ENCODE measurements at places on chromosomes 16 and 17. TPM values are rescaled to one million over a fixed set of nuclear protein-coding genes. Genes with fewer than 3 reads are reported as not detected.
A peak's percentile ranks its signal among the peaks of the same experiment; 100 is the strongest.

- DNase-seq = no peak
These were observed 3.9 kb upstream of the GNG13 start for GRCh38 chr16:804193-805048.

DNA sequence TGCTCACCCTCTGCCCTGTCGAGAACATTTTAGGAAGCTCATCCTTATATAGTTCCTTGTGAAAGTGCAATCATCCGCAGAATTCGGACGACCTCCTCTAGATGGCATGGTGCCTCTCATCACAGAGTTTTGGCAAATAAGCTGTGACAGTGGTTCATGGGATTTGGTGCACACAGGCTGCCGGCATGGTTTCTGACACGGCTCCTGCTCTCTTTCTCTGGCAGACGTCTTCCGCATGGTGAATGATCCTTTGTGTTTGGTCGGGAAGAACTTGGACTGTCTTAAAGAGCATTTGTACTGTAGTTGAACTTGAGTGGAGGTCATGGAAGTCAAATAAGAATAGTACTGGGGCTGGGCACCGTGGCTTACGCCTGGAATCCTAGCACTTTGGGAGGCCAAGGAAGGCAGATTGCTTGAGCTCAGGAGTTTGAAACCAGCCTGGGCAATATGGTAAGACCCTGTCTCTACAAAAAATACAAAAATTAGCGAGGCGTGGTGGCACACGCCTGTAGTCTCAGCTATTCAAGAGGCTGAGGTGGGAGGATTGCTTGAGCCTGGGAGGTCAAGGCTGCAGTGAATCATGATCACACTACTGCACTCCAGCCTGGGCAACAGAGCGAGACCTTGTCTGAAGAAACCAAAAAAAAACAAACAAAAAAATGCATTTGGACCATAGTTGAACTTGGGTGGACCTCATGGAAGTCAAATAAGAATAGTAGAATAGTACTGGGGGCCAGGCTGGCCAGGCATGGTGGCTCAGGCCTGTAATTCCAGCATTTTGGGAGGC is 34.7 kb upstream of the NAT9 start:
- no peak for DNase-seq

DNA sequence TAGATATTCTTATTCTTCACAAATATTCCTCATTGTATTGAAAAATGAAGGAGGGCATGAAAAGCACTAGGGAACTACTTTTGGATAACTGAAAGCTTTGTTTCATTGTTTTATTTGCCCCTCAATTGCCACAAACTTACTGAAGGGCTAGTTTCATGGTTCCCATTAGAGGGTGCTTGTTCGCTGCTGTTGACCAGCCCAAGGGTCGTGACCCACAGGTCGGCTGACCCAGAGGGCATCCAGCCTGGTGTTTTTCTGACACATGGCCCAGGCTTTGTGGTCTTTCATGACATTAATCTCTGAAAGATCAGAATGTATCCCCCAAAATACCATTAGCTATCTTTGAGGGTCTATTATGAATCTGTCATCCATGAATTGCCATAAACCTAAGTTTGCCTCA is 30.0 kb downstream of the DGKE start:
- DNase-seq = no peak

VASN gene
- 6.4 TPM for total RNA-seq

CCL16 gene
- not detected for total RNA-seq

CACNG5 gene
- not detected for total RNA-seq

GRCh38 chr17:67481808-67482207 is 104.7 kb downstream of the PITPNC1 start:
- DNase-seq = no peak

GRCh38 chr16:54375071-54375470 is 88.5 kb upstream of the IRX3 start:
- no peak for DNase-seq

RAP1GAP2 gene
- total RNA-seq = 57.2 TPM

GRCh38 chr17:74431568-74432423 is at the start of gene GPRC5C:
Gene GPRC5C (plus strand): TSS chr17:74432088. CDS start chr17:74439777, 7,689 bp downstream.
- peak; percentile 80 for DNase-seq

GRCh38 chr16:67430977-67431774 is at the start of gene HSD11B2:
Gene HSD11B2 (plus strand): TSS chr16:67431121. CDS start chr16:67431249, 128 bp downstream.
- DNase-seq = peak; percentile 79

DNA sequence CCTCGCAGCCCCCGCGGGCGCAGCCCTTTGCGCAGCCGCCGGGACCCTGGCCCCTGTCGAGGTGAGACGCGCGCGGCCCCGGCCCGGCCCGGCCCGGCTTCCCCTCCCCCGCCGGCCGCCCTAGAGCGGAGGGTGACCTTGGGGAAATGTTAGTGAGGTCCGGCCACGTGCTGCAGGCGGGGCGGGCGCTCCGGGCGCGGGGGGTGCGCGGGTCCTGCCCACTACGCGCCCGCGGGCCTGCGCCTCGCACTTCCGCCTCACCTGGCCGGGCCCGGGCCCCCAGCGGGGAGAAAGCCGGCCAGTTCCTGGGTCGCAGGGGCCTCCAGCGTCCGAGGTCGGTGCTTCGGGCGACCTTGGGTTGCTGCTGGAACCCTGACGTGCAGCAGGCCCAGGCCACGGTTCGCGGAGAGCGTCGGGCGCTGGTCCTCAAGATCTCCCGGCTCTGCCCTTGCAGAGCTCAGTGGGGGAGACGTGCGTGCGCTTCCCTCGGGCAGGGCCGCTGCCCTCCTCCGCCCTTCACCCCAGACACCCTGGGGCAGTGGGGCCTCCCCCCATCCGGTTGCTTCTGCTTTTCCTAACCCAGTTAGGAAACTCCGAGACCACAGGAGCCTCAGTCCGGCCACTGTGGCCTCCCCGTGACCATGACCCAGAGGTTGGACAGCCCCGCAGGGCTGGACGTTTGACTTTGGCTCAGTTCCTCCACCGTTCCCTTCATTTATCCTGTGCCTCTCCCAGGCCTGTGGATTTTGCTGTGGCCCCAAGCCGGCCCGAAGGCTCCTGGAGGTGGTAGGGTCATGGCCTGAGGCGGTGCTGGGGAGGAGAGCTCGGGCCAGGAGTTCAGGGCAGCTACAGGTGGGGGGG is 791 bp downstream of the MCRIP2 start:
- no peak for DNase-seq

DNA sequence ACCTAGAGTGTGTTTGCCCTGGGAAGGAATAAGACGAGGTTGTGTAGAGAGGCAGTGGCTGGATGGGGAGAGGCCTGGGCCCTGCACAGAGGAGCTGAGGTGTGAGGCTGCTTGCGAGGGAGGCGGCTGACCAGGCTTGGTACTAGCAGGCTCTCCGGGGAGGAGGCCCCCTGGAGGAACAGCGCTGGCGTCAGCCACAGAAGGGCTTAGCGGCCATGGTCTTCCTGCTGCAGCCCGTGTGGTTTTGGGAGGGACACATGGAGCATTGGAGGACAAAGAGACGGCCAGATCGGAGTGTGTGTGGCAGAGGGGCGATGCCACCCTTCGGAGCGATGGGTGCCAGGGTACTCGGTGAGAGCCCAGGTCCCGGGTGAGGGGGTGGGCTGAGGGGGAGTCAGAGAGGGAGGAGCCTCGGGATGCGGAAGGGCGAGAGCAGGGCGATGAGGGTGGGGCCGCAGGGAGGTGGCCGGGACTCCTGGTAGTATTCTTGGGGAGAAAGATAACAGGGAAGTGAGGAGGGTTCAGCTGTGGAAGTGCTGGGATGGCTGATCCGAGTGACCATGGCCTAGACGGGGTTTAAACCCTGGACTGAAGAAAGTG is 8.3 kb downstream of the BANP start:
- DNase-seq = no peak

CDH5 gene
- total RNA-seq = 58.4 TPM

DNA sequence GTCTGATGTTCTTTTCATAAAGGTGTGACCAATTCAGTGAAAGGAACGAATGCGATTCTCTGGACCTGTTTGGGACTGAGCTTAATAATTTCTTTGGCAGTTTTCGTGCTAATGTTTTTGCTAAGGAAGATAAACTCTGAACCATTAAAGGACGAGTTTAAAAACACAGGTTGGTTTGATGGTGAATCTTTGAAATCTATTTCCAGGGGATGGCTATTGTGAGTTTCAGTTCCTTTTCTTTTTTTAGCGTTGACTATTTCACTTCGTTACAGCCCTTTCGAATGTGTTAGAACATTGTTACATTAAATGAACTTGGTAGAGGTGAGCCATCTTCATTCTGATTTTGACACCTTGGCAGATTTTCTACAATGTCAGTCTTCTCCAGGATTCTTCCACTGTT is 1.2 kb downstream of the TNFRSF17 start:
- no peak for DNase-seq

- no peak for DNase-seq
These were observed 9.4 kb downstream of the MAP3K3 start for GRCh38 chr17:63631626-63632025.

SAP30BP gene
- 47.4 TPM for total RNA-seq

SENP3 gene
- 33.0 TPM for total RNA-seq

DNA sequence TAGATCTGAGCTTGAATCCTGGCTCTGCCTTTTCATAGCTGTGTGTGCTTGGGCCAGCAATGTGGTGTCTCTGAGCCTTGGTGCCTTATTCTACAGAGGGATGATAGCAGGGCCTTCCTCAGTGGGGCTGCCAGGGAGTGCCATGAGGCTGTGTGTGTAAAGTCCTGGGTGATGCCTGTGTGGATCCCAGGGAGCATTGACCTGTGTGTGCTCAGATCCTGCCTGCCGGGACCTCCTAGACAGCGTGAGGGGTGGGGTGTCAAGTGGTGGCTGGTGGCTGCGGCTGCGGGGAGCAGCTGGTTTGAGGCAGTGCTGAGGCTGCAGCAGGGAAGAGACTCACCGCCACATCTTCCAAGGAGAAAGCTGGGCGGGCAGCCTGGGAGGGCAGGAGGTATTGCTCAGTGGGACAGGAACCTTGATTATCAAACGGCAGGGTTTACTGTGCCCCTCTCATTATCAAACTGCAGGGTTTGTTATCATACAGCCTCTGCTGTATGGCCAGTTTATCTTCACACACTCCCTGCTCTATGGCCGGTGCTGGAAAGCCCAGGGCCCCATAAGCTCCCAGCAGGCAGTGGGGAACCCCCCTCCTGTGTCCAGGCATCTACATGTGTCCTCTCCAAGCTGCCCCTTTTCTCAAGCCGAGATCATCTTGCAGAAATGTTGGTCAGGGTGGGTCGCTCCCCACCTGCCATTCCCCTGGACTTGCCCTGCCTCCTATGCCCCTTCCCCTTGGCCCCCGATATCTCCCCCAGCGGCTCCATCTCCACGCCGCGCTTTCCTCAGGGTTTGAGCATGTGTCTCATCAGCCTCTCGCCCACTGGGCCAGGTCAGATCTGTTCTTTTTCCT is 3.1 kb upstream of the ADCY7 start:
- no peak for DNase-seq

XYLT1 gene
- 1.8 TPM for total RNA-seq

CIBAR2 gene
- not detected for total RNA-seq

GRCh38 chr17:44218344-44219107 is 949 bp downstream of the UBTF start:
- peak; percentile 95 for DNase-seq

CA4 gene
- total RNA-seq = 13.4 TPM

DNA sequence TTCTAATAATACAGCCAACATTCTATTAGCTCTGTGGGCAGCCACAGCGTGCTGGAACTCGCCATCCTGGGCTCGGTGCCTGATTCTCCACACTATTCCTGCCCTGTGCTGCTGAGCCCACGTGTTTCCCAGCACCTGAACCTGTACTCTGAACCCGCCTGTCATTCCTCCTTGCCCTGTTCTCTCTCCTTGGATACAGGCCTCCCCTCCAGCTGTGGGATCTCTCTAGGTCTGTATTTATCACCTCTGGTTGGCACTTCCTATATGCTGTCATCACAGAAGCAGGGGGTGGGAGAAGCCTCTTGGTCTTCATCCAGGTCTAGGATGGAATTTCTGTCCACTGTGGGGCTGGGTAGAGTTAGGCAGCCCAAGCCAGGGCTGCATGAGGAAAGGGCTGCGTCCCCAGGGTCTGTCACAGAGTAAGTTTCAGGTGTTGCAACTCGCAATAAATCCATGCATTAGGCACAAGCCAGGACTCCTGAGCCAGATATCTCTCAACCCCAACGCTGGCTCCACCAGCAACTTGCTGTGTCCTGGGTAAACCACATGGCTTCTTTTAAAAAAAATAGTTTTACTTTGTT is 56.0 kb downstream of the ABAT start:
- DNase-seq = no peak

DNA sequence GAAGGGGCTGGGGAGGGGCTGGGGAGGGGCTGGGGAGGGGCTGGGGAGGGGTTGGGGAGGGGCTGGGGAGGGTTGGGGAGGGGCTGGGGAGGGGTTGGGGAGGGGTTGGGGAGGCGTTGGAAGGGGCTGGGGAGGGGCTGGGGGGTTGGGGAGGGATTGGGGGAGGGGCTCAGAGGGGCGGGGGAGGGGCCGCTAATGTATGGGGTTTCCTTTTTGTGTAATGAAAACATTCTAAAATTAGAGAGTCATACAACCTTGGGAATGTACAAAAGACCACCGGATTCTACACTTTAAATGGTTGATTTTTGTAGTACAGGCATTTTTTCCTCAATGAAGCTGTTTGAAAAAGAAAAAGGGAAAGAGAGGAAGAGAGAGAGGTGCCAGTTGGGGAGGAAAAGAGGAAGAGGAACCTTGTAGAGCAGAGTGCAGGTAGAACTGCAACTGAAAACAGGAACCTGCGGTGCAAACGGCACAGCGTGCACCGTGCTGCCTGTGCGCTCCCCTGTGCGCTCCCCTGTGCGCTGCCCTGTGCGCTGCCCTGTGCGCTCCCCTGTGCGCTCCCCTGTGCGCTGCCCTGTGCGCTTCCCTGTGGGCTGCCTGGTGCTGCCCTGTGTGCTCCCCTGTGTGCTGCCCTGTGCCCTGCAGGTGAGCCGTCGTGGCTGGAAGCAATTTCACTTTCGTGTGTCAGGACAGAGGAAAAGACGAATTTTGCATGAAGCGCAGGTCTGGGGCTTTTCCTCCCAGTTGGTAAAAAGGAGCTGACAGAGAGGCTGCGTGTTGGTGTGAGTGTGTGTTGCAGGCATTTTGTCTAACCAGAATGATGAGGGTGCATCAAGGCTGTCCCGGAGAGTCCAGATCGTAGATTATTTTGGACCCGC is 40.8 kb downstream of the METRNL start:
- peak; percentile 79 for DNase-seq

GRCh38 chr17:51121620-51122472 is 1.2 kb upstream of the SPAG9 start:
- DNase-seq = peak; percentile 92

DNA sequence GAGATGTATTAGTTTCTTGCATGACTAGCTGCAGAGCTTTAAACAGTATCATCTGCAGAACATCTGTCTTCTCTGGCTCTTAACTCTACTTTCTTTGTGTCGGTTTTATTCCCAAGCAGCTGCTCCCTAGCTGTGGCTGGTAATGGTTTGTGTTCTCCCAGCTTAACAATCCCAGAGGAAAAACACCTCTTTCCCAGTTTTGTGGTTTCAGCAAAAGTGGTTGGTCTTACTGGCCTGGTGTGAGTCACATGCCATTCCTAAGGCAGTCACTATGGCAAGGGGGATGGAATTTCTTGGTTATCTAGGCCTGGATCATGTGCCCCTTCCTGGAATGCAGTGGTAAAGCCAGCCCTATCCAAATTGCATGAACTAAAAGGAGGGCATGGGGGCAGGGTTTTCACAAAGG is 27.5 kb downstream of the OMG start:
- no peak for DNase-seq

- DNase-seq = no peak
These were observed 23.3 kb upstream of the RASL10B start for GRCh38 chr17:35708149-35708548.

EVPLL gene
- total RNA-seq = not detected

- DNase-seq = no peak
These were observed 19.2 kb downstream of the GSDMB start for GRCh38 chr17:39899215-39899614.

Measured in Right ventricle myocardium inferior (tissue), 1 donor.